SK-N-SH treated with all-trans-retinoic acid at 6 μM for 48 hours (cell line): ENCODE measurements at places on chromosomes 2 and 18.

GRCh38 chr2:238106339-238106697, 6.2 kb downstream of the ESPNL start:
- ATAC-seq: peak; percentile 12; the same call in 2 of the 3 replicates

- no peak for ATAC-seq
These were observed 3.5 kb upstream of the FHOD3 start for GRCh38 chr18:36294031-36294430.

- ATAC-seq: no peak
These were observed 42.5 kb upstream of the PID1 start for GRCh38 chr2:229313591-229313990.

- ATAC-seq: no peak
These were observed 106.9 kb upstream of the RFX8 start for GRCh38 chr2:101581675-101582299.

GRCh38 chr18:4765401-4765800, 310.3 kb upstream of the DLGAP1 start:
- ATAC-seq: no peak

DNA sequence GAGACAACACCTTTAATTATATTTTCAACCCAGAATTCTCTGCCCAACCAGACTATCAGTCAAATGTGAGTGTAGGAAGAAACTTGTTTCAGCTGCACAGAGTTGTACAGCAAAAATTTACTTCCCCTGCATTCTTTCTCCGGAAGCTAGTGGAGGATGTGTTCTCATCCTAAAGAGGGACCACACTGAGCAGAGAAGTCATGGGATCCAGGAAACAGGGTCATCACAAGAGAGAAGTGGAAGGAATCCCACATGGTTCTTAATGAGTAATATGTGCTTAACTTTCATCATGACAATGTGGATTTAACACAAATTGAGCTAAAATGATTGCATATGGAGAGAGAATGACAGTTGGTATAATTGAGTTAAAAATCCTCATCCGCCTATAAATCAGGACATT, 78.2 kb downstream of the INPP4A start:
- ATAC-seq: no peak

DNA sequence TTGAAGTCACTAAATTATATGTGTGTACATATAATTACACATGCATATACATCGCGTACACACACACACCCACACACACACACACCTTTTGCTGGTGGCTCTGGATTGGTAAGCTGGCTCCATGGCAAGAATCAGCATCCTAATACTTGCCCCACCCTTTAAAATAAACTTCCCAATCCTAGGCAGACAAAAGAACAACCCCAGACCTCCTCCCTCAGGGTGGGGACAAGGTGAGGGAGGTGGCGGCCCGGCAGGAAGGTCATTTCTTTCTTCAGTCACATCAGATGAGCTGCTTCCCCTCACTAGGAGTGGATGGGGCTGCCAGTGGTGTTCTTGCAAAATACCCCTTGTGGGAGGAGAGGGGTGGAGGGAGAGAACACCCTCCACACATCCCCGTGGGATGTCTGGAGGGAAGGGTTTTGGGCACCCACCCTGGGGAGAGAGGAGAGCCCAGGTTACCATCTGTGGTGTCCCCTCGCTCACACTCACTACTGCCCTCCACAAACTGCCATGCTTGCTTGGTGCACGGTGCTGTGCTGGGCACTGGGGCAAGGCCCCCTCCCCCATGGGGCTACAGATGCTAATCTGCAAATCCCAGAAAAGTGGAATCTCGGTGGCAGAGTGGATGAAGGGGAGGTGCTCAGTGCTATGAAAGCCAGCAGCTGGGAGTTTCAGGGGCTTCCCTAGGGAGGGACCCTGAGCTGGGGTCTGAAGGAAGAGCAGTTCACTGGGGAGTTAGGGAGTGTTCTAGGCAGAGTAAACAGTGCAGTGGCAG, 64.0 kb downstream of the ODC1 start:
- ATAC-seq: no peak

DNA sequence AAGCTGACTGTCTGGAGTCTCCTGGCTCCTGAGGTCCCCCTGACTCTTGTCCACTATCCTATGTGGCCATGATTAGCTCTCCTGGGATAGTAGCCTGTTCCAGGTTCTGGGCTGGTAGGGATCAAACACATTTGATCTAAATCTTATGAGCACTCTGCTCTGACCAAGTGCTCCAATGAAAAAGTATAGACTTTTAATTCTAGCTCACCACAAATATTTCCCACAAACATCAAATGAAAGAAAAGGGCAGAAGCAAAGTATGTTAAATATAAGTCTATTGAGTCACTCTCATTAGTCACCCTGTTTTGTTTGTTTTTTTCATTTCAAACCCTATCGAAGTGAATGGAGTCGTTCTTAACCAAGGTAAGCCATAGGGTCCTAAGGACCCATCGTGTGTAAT, 39.7 kb upstream of the NEDD4L start:
- peak; percentile 60 for ATAC-seq

DNA sequence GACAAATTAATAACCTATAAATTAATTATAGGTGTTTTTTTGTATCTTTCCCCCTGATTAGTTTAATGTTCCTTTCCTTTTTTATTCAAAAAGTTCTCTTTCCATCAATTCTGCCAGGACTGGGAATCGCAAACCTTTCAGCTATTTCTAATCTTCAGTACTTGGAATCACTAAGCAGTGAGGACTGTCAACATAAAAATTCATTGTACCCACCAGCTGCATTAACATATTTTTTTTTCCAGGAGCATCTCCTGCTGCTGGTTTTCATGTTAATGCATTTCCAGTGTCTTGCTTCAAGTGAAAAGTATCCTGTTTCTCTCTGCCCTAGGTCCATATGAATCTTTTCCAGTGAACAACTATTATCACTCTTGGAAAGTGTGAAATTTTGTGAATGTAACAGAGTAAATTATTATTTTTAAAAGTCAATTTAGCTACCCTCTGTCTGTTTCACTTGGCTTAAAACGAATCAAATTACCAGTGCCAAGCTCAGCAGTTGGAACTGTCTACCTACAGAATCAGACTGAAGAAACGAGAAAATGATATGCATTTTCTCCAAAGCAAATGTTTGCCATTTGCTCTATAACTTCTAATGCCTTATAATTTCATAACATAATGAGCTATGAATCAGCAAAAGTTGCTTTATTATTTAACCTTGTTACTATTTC, 804.4 kb downstream of the EPHA4 start:
- ATAC-seq: no peak

GRCh38 chr2:101776172-101777043, 78.9 kb downstream of the MAP4K4 start:
- peak; percentile 41; the same call in 1 of the 3 replicates for ATAC-seq

DNA sequence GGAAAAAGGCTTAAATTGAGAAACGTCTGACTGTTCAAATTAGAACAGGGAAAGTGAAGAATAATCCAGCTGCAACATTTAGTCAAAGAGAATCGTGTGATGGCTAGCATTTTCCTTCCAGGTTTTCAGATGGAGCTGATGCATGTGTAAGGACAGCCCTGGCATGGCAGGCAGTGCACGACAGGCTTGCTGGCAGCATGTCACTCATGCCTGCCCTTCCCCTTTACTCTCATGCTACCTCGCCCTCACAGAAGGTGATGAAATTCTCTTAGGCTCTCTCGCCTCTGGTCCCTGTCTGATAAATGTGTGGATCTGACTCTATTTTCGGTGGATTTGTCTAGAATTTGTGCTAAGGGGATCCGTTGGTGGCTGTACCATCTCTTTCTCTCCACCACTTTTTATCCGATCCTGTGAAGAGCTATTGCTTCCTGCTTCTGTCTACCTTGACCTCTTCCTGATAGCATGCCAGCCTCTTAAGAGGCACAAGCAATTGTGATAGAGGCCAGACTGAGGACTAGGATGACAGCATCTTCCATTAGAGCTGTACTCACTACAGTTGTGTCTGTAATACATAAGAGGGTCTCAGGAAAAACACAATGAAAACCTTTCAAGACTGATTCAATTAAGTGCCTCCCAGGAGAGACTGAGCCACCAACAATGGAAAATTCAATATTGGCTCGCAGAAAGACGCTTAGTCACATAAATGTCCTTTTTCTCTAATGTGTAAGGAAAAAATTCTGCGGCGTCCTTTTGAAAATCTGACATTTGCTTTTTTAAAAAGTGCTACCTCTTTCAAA, 65.6 kb upstream of the NOSTRIN start:
- no peak for ATAC-seq

GRCh38 chr2:196341277-196341841, 170.0 kb upstream of the STK17B start:
- no peak for ATAC-seq

DNA sequence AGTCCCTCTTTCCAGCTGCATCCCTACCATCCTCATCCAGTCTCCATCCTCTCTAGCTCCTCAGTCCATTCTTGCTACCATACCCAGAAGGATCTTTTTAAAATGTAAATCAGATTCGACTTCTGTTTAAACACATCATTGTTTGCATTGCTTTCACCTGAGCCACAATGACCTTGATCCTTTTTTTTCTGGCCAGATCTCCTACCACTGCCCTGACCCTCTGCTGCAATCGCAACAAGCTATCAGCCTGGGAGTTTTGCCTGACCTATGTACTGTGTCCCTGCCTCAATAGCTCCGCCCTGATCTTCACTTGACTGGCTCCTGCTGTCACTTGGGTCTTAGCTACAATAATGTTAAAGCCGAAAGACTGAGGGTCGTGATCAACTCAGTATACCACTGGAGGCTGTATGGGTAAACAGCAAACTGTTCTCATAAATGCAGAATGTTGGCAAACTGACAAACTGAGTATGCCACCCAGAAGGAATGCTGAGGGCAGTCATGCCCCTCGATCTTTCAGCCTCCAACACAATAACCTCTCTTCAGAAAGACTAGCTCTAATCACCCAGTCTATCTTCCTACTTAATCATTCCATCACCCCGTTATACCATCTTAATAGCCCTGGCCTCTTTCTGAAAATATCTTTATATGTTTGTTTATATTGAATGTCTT, 2.6 kb upstream of the RBM43 start:
- ATAC-seq: no peak

GRCh38 chr2:159650574-159650973, 34.2 kb upstream of the BAZ2B start:
- no peak for ATAC-seq

DNA sequence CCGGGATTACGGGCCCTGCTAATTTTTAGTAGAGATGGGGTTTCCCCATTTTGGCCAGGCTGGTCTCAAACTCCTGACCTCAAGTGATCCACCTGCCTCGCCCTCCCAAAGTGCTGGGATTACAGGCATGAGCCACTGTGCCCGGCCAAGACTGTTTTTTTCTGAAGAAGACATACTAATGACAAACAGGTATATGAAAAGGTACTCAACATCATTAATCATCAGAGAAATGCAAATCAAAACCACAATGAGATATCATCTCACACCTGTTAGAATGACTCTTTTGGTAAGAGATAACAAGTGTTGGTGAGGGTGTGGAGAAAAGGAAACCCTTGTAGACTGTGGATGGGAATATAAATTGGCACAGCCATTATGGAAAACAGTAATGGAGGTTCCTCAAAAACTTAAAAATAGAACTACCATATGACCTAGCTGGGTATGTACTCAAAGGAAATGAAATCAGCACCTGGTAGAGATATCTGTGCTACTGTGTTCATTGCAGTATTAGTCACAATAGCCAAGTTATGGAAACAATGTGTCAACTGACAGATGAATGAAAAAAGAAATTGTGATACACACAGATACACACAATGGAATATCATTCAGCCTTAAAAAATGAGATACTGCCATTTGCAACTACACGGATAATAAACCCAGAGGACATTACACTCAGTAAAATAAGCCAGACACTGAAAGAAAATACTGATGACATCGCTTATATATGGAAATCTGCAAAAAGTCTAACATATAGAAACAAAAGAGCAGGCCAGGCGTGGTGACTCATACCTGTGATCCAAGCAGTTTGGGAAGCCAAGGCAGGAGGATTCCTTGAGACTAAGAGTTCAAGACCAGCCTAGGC, 20.8 kb downstream of the SOS1 start:
- no peak; the same call in 2 of the 3 replicates for ATAC-seq

DNA sequence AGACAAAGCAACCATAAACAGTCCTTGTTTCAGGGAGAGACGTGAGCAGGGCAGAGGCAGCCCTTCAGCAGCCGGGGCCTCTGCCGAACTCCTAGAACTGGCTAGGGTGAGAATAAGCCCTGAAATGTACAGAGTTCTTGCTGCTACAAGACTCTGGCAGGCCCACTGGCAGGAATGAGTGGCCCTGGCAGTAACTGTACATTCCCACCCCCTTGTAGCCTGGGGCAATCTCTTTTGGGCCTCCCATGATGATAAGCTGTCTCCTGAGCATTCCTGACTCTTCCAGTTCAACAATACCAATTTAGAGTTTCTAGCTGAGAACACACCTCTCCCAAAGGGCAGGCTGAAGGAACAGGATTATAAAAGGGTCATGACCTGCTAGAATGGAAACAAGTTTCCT, 54.3 kb downstream of the HAUS1 start:
- ATAC-seq: no peak

- ATAC-seq: no peak
These were observed 544.2 kb downstream of the SATB2 start for GRCh38 chr2:198913394-198914152.

- no peak for ATAC-seq
These were observed 165.4 kb downstream of the MSH2 start for GRCh38 chr2:47568164-47568850.

DNA sequence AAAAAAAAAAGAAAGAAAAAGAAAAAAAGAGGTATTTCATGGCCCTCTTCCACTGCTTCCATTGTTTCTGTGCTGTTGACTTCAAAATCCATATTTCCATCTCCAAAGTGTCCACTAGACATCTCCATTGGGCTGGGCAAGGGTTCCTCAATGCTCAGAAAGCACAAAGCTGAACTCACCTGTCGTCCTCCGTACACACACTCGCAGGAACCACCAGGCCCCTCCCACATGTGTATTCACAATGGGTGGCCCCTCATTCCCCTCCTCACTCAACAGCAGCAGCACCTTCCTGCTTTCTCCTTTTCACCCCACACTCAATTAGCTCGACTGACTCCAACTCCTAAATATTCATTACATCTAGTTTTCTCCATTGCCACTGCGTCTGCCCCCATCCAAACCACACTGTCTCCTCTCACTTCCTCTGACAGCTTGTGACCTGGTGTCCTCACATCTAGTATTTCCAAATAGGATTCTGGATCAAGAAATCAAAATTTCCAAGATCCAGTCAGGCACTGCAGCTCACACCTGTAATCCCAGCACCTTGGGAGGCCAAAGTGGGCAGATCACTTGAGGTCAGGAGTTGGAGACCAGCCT, 25.2 kb downstream of the OSBPL1A start:
- no peak for ATAC-seq

- no peak for ATAC-seq
These were observed 5.3 kb downstream of the AGAP1 start for GRCh38 chr2:235498946-235499812.

DNA sequence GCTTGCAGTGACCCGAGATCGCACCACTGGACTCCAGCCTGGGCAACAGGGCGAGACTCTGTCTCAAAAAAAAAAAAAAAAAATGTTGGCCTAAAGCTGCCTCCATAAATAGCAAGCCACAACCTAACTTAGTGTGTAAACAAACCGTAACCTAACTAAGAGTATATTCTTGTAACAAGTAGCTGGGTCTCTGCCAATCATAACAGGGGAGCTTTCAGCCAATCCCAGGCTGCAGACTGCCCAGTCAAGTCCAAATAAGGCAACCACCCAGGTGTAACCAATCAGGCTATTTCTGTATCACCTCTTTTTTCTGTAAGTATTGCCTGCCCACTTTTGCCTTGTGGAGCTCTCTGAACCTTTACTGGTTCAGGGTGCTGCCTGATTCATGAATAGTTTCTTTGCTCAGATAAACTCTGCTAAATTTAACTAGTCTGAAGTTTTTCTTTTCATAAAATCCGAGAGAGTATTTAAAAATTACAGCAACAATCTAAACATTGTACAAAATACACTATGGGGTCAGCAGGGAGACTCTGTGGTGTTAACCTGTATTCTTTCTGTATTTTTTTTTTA, 4.5 kb downstream of the PSTPIP2 start:
- no peak for ATAC-seq
